ENCODE measurements at places on chromosomes 6 and 20. TPM values are rescaled to one million over a fixed set of nuclear protein-coding genes. Genes with fewer than 3 reads are reported as not detected.

- H3K4me1 ChIP-seq: peaks cover 7% of the 10 kb centered on the region
- DNase-seq: no peak
- H3K36me3 ChIP-seq: peaks cover 3% of the 10 kb centered on the region
- H3K27ac ChIP-seq: no peak overlapping the region
These were observed 80.1 kb upstream of the ARMC2 start for GRCh38 chr6:108768166-108768555.

GRCh38 chr6:9708600-9708999, 706.3 kb downstream of the TFAP2A start:
- no peaks in the 10 kb centered on the region for H3K4me1 ChIP-seq
- no peaks in the 10 kb centered on the region for H3K36me3 ChIP-seq
- DNase-seq: no peak
- no peak overlapping the region for H3K4me3 ChIP-seq
- no peaks in the 10 kb centered on the region for H3K27me3 ChIP-seq

DNA sequence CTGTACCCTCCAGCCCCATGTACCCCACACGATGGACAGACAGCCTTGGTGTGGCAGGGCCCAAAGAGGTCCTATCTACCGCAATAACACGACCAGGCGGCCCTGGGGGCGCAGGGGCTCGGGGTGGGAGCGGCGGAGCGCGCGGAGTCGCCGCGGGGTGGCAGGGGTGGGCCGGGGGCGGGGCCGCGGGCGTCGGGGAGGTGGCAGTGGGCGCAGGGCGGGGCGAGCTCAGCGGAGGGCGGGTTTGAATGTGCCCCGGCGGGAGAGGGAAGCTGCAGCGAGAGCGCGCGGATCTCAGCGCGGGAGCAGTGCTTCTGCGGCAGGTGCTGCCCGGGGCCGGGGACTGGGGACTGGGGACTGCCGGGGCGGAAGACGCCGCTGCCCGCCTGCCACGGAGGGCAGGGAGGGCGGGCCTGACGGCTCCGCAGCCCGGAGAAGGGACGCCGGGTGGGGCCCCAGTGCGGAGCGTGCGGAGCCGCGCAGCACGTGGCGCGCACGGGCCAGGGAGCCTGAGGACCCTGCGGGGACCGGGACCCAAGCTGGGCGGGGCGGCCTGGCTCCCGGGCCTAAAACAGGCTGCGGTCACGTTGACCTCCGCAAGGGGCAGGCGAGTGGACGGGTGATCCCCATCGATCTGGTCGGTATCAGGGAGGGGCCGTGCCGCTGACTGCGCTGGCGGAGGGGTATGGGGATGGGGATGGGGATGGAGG, at the start of gene SLC29A1:
Gene SLC29A1, plus strand, starts transcription at position 277 of the 710 bp plus-strand sequence. CDS start 3,719 bp downstream, outside the sequence.
- no peaks in the 10 kb centered on the region for H3K27me3 ChIP-seq
- H3K4me1 ChIP-seq: peaks cover 84% of the 10 kb centered on the region
- H3K36me3 ChIP-seq: no peaks in the 10 kb centered on the region
- no peak for DNase-seq
- peak within 1 kb of the TSS; percentile 86 for H3K4me3 ChIP-seq

- no peak for DNase-seq
- H3K27me3 ChIP-seq: peaks cover 64% of the 10 kb centered on the region
- peaks cover 3% of the 10 kb centered on the region for H3K36me3 ChIP-seq
- H3K4me3 ChIP-seq: peak overlapping the region; percentile 66
- H3K27ac ChIP-seq: no peak overlapping the region
These were observed 11.0 kb downstream of the POU3F2 start for GRCh38 chr6:98845211-98846020.

- H3K36me3 ChIP-seq: peaks cover 32% of the 10 kb centered on the region
- no peak overlapping the region for H3K4me3 ChIP-seq
- H3K27me3 ChIP-seq: no peaks in the 10 kb centered on the region
- DNase-seq: no peak
- peak overlapping the region; percentile 15 for H3K27ac ChIP-seq
These were observed 55.0 kb downstream of the QKI start for GRCh38 chr6:163469459-163469985.

DNA sequence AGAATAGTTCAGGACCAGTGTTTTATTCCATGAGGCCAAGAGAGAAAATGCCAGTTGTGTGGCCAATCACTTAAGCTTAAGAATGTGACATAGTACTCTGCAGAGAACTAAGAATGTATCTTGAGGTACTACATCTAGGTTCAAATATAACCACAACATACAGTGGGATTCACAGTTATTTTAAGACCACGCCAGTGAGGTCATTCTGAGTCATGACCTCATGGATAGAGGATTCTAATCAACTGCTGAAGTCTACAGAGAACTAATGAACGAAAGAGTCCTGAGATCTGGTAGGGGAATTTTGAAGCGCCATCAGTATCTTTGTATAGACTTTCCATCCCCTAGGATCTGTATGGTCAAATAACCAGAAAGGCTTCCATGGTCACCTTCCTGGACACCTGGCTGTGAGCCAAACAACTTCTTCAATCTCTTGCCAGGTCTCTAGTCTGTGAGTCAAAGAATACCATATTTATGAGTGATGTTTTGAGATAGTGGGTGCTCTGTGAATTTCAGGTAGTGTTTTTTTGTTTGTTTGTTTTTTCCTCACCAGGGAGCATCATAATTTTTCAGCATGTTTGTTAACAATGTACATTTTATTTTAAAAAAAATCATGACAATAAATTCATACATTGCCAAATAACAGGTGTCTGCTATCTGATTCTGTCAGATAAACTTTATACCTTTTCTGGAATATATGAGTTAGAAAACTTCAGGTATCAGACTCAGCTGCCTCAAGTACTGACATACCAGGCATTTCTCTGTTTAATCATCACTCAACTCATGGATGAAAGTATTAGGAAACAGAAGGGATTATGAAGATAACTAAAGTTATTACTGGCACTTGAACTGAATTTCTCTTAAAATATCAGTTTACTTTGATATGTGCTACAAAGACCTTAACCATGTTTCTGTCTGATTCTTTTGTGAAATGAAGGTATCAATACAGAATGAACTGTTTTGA, 217.9 kb downstream of the PLCB4 start:
- H3K27me3 ChIP-seq: no peaks in the 10 kb centered on the region
- no peak overlapping the region for H3K4me3 ChIP-seq

- H3K4me1 ChIP-seq: no peaks in the 10 kb centered on the region
- H3K36me3 ChIP-seq: no peaks in the 10 kb centered on the region
- DNase-seq: no peak
- no peaks in the 10 kb centered on the region for H3K27me3 ChIP-seq
- no peak overlapping the region for H3K4me3 ChIP-seq
These were observed 7.1 kb downstream of the NHLRC1 start for GRCh38 chr6:18115356-18115755.

- H3K4me1 ChIP-seq: peaks cover 10% of the 10 kb centered on the region
- peaks cover 12% of the 10 kb centered on the region for H3K27me3 ChIP-seq
- no peak overlapping the region for H3K27ac ChIP-seq
- H3K36me3 ChIP-seq: no peaks in the 10 kb centered on the region
These were observed 8.6 kb downstream of the GABRR1 start for GRCh38 chr6:89208551-89208950.

- H3K27me3 ChIP-seq: no peaks in the 10 kb centered on the region
- H3K4me3 ChIP-seq: no peak overlapping the region
- no peak for DNase-seq
- no peak overlapping the region for H3K27ac ChIP-seq
- H3K36me3 ChIP-seq: no peaks in the 10 kb centered on the region
- H3K4me1 ChIP-seq: peaks cover 26% of the 10 kb centered on the region
These were observed 149.5 kb upstream of the NEDD9 start for GRCh38 chr6:11381801-11382513.

DNA sequence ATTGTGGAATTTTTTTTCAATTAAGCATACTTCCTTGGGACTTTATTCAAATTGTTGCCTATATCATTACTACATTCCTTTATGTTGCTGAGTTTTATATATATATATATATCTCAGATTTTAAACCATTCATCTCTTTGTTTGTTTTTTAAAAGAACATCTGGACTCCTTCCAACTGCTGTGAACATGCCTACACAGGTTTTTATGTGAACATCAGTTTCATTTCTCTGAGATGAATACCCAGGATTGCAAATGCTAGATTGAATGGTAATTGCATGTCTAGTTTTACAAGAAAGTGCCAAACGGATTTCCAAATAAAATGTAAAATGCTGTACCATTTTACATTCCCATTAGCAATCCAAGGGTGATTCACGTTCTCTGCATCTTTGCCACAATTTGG, 1289.3 kb downstream of the HACE1 start:
- no peaks in the 10 kb centered on the region for H3K4me1 ChIP-seq
- H3K36me3 ChIP-seq: no peaks in the 10 kb centered on the region
- H3K27me3 ChIP-seq: peaks cover 3% of the 10 kb centered on the region
- no peak for DNase-seq
- no peak overlapping the region for H3K27ac ChIP-seq
- no peak overlapping the region for H3K4me3 ChIP-seq

GRCh38 chr20:39356908-39357307, 394.8 kb downstream of the DHX35 start:
- no peaks in the 10 kb centered on the region for H3K4me1 ChIP-seq
- no peak overlapping the region for H3K4me3 ChIP-seq
- H3K27me3 ChIP-seq: peaks cover 10% of the 10 kb centered on the region
- no peaks in the 10 kb centered on the region for H3K36me3 ChIP-seq

GRCh38 chr20:31841928-31842327, 3.5 kb downstream of the FOXS1 start:
- no peaks in the 10 kb centered on the region for H3K27me3 ChIP-seq
- H3K27ac ChIP-seq: no peak overlapping the region
- no peak for DNase-seq
- H3K36me3 ChIP-seq: peaks cover 2% of the 10 kb centered on the region
- H3K4me1 ChIP-seq: peaks cover 38% of the 10 kb centered on the region
- no peak overlapping the region for H3K4me3 ChIP-seq

- H3K36me3 ChIP-seq: peaks cover 4% of the 10 kb centered on the region
- DNase-seq: no peak
- H3K27me3 ChIP-seq: no peaks in the 10 kb centered on the region
- H3K27ac ChIP-seq: no peak overlapping the region
These were observed 8.7 kb downstream of the FNDC11 start for GRCh38 chr20:63562461-63563224.

GRCh38 chr6:140271759-140272377, 897.4 kb upstream of the CITED2 start:
- H3K36me3 ChIP-seq: no peaks in the 10 kb centered on the region
- no peaks in the 10 kb centered on the region for H3K27me3 ChIP-seq
- DNase-seq: no peak

GRCh38 chr20:415820-416322, 7.8 kb downstream of the RBCK1 start:
- H3K4me1 ChIP-seq: no peaks in the 10 kb centered on the region
- DNase-seq: no peak
- no peaks in the 10 kb centered on the region for H3K27me3 ChIP-seq
- H3K4me3 ChIP-seq: no peak overlapping the region
- no peak overlapping the region for H3K27ac ChIP-seq
- peaks cover 27% of the 10 kb centered on the region for H3K36me3 ChIP-seq

GRCh38 chr6:160013987-160014868, 45.3 kb downstream of the IGF2R start:
- no peak overlapping the region for H3K27ac ChIP-seq
- no peak overlapping the region for H3K4me3 ChIP-seq
- DNase-seq: no peak
- peaks cover 21% of the 10 kb centered on the region for H3K4me1 ChIP-seq
- no peaks in the 10 kb centered on the region for H3K27me3 ChIP-seq
- H3K36me3 ChIP-seq: peaks cover 26% of the 10 kb centered on the region

- no peak overlapping the region for H3K4me3 ChIP-seq
- no peaks in the 10 kb centered on the region for H3K36me3 ChIP-seq
- DNase-seq: no peak
- no peaks in the 10 kb centered on the region for H3K4me1 ChIP-seq
- no peak overlapping the region for H3K27ac ChIP-seq
- peaks cover 16% of the 10 kb centered on the region for H3K27me3 ChIP-seq
These were observed 36.0 kb downstream of the RSPO3 start for GRCh38 chr6:127154509-127154908.

DNA sequence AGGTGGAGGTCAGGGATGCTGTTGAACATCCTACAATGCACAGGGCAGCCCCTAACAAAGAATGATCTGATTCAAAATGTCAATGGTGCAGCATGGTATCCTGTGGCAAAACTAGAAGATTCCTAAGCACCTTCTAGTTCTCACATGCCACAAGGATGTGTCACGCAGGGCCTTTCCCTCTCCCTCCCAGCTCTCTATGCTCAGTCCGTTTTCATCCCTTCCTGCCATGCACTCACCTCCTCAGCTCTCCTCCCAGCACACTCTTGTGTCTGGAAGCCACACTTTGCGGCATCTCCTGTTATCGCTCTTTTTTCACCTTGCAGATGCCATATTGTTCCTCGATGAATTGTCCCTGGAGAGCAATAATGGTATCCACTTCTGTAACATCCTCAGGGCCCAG, 263.4 kb downstream of the CDC5L start:
- peaks cover 60% of the 10 kb centered on the region for H3K4me1 ChIP-seq
- H3K36me3 ChIP-seq: no peaks in the 10 kb centered on the region

DNA sequence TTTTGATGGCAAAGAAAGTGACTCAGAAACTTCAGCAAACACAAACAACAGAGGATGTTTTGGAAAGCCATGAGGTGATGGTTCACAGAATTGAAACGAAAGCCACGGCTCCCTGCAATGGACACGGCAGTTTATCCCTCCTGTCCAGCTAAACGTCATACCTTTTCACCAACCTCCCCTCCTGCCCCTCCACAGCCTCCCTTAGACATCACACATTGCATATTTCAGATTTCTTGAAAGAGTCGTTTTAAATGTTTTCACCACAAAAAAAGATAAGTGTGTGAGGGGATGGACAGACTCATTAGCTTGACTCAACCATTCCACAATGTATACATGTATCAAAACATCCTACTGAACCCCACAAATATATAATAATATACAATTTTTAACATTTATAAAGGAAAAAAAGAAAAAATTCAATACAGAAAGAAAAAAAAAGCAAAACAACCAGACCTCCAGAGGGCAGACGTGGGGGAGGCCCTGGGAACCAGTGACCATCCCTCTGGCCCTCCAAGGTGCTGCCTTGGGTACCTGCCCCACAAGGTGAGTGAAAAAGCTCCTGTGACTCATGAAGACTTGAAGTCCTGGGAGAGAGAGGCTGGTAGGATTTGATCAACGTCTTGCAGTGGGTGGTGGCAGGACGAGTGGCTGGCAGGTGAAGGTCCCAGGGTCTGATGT, 117.2 kb upstream of the THBS2 start:
- H3K4me1 ChIP-seq: peaks cover 3% of the 10 kb centered on the region
- H3K27ac ChIP-seq: no peak overlapping the region
- H3K4me3 ChIP-seq: no peak overlapping the region
- DNase-seq: no peak

DNA sequence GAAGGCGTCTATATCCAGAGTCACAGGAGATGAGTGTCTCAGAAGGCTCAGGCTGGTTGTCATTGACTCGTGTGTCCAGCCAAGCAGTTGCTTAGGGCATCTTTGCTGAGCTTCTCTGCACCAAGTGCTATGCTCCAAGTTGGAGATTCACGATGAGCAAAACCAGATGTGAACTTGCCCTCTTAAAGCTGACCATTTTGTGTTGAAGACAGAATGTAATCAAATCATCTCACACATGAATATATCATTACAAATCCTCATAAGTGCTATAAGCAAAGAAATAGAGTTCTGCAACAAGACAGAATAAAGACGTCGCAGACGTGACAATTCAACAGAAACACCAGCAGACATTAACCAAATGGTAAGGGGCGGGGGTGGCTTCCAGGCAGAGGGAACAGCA, 103.9 kb downstream of the ALDH8A1 start:
- H3K27ac ChIP-seq: no peak overlapping the region
- no peak overlapping the region for H3K4me3 ChIP-seq
- H3K27me3 ChIP-seq: no peaks in the 10 kb centered on the region

The VWA7 gene
- 0.15 TPM for total RNA-seq

The RIMS1 gene
- total RNA-seq: 5.7 TPM

The HLA-DOB gene
- 0.56 TPM for total RNA-seq

The OLIG3 gene
- not detected for total RNA-seq

The YIPF3 gene
- 142 TPM for total RNA-seq

The ENPP5 gene
- 0.12 TPM for total RNA-seq

The PBX2 gene
- 58.6 TPM for total RNA-seq

The PRDM13 gene
- not detected for total RNA-seq

The BLOC1S5 gene
- total RNA-seq: 10.2 TPM

The PCSK2 gene
- total RNA-seq: not detected

The SLC18B1 gene
- 2.7 TPM for total RNA-seq

Data from chondrocyte (in vitro differentiated cells).